Neural progenitor cell (in vitro differentiated cells): ENCODE measurements at places on chromosomes 1 and 21. TPM values are rescaled to one million over a fixed set of nuclear protein-coding genes. Genes with fewer than 3 reads are reported as not detected.

Gene C1orf210
- not detected in 2 replicates for total RNA-seq

Gene EFCAB14
- 28.5 and 44.7 TPM in 2 replicates for total RNA-seq

Gene NKAIN1
- 14.5 and 24.0 TPM in 2 replicates for total RNA-seq

Gene ALG6
- 29.1 and 41.7 TPM in 2 replicates for total RNA-seq

Gene OSCP1
- 7.8 and 8.2 TPM in 2 replicates for total RNA-seq

Gene RNF187
- total RNA-seq, result 16.1 and 32.3 TPM in 2 replicates

Gene TNFRSF4
- total RNA-seq, result 0.09 TPM in 1 of 2 replicates, not detected in the other

Gene IRF6
- total RNA-seq, result 0.34 and 3.3 TPM in 2 replicates

Gene ZBTB40
- total RNA-seq, result 14.9 and 15.7 TPM in 2 replicates

Gene FCMR
- total RNA-seq, result not detected in 2 replicates

Gene KCNH1
- 0.99 and 1.6 TPM in 2 replicates for total RNA-seq

- no peak for DNase-seq
These were observed 96.6 kb upstream of the TNR start for GRCh38 chr1:175839779-175840669.

- DNase-seq, result no peak
These were observed 79.9 kb upstream of the ATP1A1 start for GRCh38 chr1:116292929-116293725.

- no peak for DNase-seq
These were observed 70.9 kb downstream of the NAV1 start for GRCh38 chr1:201609661-201610318.

DNA sequence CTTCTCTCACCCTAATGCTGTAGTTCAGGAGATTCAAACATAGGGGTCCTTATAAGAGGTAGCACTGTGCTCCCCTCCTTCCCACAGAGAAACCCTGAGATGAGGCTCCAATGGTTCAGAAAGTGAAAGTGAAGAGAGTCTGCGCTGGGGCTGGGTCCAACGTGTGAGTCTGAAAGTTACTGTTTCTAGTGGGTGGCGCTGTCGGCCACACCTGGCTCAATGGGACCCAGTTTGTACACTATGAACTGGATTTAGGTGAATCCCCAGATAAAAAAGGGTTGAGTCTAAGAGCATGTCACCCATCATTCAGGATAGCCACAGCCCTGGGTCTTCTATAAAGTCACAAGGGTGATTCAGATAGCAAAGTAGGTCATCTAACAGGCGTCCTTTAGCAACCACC is 2.8 kb downstream of the SMCP start:
- no peak for DNase-seq

DNA sequence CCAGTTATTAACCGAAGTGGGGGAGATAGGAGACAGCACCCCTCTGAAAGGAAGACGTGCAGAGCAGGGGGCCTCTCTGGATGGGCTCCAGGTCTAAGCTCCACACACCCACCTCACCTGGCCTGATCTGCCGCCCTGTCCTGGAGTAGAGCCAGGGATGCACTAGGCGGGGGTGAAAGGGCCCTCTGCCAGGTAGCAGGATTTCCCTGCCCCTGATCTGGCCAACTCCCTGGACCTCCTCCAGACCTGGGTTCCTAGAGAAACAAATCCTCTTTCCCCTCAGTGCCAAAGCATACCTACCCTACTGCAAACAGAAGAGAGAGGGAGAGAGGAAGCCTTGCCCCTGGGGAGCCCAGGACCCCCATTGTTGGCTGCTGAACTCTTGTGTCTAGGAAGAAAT is 2.0 kb downstream of the CRABP2 start:
- no peak for DNase-seq

- no peak for DNase-seq
These were observed 50.6 kb upstream of the SLC35A3 start for GRCh38 chr1:99919220-99919619.

- peak; percentile 57 for DNase-seq
These were observed 24.0 kb upstream of the CPT2 start for GRCh38 chr1:53172426-53173128.

- no peak for DNase-seq
These were observed 84.5 kb upstream of the ESRRG start for GRCh38 chr1:216807696-216808095.

GRCh38 chr1:164755690-164756089 is 196.7 kb downstream of the PBX1 start:
- DNase-seq, result no peak

- DNase-seq, result no peak
These were observed 42.8 kb upstream of the SIM2 start for GRCh38 chr21:36656138-36656537.

GRCh38 chr1:172699111-172699510 is 40.2 kb downstream of the FASLG start:
- no peak for DNase-seq

DNA sequence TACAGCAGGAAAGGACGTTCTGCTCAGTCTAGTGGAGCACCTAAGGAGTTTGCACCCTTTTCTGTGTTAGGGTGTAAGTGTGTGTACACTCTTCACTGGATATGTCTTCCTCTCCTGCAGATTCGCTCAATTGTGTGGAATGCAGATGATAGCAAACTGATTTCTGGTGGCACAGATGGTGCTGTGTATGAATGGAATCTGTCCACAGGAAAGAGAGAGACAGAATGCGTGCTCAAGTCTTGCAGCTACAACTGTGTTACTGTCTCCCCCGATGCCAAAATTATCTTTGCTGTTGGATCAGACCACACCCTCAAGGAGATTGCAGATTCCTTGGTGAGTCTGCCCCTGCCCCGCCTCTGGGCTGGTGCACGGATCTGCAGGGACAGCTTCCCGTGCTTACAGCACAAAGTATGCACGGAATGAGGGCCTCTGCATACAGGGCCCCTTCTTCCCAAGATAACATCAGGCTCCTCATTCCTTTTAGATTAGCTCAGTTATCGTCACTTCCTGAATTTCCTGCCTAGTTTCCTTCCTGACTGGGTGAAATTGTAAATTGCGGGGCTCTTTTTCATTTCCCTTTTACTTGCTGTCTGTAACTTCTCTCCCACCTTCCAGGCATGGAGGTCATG is 34.6 kb downstream of the CFAP57 start:
- peak; percentile 54 for DNase-seq

DNA sequence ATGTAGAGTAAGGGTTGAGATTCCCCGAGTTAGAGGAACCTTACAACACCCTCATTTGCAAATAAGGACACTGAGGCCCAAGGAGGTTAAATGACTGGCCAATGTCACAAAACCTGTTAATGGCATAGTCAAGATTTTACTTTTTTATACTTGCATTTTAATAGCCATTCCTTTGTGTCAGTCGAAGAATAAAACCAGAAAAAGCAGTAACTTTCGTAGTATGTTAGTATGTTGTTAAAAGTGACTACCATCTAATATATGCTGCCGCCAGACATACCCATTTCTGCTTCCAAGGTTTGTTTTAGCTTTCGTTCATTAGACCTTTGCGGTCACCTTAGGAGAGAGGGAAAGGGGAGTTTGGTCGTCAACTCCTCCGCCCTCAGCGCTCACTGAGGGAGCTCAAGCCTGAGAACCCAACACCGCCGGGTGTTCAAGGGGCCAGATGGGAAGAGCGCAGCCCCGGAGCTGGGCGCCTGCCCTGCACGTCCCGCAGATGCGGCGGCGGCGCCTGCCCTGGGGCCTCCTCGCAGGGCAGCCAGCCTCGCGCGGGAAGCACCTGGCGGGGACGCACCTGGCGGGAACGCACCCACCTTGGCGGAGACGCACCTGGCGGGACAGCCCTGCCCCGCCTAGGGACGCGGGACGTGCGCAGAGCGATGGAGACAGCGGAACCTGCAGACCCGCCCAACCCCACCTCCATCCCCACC is 466 bp downstream of the VPS26C start:
- DNase-seq, result peak; percentile 75

GRCh38 chr1:15899266-15899665 is 51.8 kb downstream of the SPEN start:
- DNase-seq, result no peak

DNA sequence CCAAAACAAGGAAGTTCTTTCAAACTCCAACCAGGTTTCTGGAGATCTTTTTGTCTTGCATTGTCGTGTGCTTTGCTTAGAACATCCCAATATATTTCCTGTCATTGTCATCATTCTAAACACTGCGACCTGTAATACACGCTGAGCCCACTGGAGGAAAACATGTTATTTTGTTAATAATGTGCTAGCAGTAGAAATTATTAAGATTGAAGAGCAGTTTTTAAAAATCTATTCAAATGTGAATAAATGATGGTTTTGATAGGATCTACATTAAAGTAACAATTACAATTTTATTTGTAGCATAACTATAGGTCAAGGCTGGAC is 268.5 kb downstream of the PTPRC start:
- DNase-seq, result no peak

- no peak for DNase-seq
These were observed 20.8 kb downstream of the OBSCN start for GRCh38 chr1:228228601-228229074.

DNA sequence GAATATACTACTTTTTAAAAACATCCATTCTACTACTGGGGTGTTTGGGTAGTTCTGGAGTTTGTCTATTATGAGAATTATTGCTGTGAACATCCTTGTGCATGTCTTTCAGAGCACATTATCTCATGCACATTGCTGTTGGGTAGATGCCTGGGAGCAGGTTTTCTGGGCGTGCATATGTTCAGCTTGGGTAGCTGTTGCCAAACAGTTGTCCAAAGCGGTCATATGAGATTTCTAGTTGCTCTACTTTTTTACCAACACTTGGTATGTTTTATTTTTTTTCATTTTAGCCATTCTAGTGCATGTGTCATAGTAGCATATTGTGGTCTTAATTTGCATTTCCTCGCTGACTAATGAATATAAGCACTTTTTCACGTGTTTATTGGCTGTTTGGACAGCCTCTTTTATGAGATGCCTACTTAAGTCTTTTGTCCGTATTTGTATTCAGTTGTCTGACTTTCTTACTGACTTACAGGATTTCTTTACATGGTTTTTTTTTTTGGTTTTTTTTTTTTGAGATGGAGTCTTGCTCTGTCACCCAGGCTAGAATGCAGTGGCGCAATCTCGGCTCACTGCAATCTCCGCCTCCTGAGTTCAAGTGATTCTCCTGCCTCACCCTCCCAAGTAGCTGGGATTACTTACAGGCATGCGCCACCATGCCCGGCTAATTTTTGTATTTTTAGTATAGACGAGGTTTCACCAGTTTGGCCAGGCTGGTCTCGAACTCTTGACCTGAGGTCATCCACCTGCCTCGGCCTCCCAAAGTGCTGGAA is 18.1 kb downstream of the ZDHHC18 start:
- DNase-seq, result no peak

- no peak for DNase-seq
These were observed 149.6 kb downstream of the CYYR1 start for GRCh38 chr21:26423511-26423910.

DNA sequence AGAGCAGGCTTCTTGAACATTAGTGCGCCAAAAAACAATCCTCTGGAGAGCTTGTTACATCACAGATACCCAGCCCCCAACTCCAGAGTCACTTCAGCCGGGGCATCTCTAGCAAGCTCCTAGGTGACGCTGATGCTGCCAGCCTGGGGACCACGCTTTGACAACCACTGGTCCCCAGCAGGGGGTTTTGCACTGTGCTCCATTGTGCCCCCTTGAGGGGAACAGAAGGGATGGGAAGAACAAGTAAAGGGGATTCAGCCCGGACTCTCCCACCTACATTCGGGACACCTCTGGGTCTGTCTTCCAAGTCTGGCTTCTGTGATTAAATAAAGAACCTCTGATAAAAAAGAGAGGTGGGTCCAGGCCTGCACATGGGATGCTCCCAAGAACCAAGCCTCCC is 60.4 kb downstream of the ATP5PO start:
- no peak for DNase-seq

GRCh38 chr1:32363713-32364112 is 1.4 kb downstream of the TSSK3 start:
- no peak for DNase-seq

- DNase-seq, result no peak
These were observed 57.3 kb downstream of the SYF2 start for GRCh38 chr1:25174730-25175612.

DNA sequence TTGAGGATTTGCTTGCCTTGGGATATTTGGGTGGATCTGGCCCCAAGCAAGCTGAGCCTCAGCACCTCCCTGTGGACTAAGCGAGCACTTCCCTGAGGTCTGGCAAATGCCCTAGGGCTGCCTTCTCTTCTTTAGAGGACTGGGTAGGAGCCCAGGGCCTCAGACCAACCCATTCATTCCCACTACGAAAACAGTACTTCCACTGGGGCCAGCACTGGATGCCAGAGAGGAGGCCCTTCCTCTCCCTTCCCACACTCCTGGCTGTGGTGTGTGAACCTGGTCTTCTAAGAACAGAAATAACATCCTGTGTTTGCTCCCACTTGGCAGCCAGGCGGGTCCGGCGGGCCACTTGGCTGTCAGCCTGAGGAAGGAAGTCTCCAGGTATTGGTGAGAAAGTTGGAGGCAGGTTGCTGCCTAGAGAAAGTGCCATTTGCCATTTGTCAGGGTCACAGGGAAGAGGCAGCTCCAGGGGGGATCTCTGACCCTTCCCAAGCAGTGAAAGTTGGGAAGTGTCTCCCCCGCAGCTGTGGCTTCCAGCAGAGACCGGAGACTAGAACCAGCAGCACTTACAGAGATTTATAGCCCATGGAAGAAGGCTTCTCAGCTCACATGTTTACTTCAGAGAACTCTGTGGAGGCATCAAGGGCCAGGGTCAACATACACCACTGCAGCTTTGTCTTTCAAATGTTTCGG is 323.5 kb downstream of the SIPA1L2 start:
- peak; percentile 50 for DNase-seq

DNA sequence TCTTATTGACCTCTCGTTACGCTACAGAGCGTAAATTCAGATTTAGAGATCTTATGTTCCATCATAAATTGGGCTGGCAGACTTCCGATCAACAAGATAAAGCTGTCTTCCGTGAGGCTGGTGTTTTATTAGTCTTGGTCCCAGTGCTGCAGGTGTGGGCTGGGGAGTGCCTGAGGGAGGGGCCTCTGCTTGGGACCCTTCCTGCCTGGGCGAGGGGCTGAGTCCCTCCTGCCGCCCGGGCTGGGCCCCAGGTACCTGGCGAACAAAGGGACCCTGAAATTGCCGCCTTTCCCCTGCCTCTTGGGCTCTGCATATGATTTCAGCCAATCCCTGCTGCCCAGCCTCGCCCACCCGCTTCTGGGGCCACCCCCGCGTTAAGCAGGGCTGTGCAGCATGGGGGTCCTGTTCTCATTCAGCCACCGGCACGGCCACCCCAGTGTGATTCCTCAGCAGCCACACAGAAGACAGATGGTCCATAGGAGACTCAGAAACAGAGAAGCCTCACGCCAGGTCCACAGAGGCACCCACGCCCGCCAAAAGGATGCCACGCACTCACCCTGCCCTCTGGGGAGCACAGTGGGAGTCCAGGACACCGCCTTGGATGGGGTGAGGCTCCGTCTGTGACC is 6.1 kb upstream of the SAMD11 start:
- no peak for DNase-seq

GRCh38 chr21:35559128-35559828 is 501.0 kb downstream of the SETD4 start:
- DNase-seq, result no peak

DNA sequence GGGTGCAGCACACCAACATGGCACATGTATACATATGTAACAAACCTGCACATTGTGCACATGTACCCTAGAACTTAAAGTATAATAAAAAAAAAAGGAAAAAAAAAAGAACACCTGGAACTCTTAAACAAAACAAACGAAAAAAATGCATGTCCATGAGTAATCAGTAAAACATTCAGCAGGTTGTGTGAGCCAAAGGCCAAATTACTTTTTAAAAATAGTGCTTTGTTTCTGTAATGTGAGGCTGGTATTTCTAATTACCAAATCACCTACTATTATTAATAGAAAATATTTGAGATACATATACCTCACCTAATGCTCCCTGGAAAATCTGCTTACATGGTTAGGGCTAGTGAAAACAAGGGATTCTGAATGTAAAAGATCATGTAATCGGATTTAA is 294.4 kb upstream of the NR5A2 start:
- no peak for DNase-seq

GRCh38 chr1:207691841-207692240 is 46.9 kb downstream of the CR1L start:
- no peak for DNase-seq
